Activated CD4-positive, alpha-beta T cell treated with anti-CD3 and anti-CD28 coated beads, Interleukin-2, Interleukin-4, amounts not matched to agents 100 ng/mL and 50 ng/mL, durations not matched to agents 16 hours and 8 hours (primary cell): ENCODE measurements at places on chromosomes 6 and 20.

DNA sequence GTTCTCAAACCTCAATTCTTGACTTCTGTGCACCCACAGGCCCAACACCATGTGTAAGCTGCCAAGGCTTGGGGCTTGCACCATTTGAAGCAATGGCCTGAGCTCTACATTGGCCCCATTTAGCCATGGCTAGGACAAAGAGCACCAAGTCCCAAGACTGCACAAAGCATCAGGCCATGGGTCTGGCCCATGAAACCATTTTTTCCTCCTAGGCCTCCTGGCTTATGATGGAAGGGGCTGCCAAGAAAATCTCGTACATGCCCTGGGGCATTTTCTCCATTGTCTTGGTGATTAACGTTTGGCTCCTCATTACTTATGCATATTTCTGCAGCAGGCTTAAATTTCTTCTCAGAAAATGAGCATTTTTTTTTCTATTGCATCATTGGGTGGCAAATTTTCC is 1128.7 kb upstream of the ADGRB3 start:
- no peak for DNase-seq

- no peak for DNase-seq
Measured at GRCh38 chr6:75422024-75422639, 71.5 kb downstream of the FILIP1 start.

DNA sequence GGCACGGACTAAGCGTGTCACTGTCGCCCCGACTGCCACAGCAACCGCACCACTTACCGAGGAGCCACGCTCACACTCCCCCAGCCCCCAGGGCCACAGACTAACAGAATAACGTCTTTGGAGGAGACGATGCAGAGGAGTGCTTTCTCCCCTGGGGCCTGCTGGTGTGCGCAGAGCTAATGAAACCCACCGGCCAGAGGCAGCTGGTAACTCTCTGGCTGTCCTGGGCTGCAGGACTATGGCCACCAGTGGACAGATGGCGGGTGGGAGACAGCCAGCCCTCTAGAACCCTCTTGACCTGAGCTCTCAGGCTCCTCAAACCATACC is 228.0 kb downstream of the DLL1 start:
- no peak for DNase-seq

GRCh38 chr6:11656491-11656890 is 118.9 kb downstream of the TMEM170B start:
- no peak for DNase-seq

- DNase-seq, result no peak
Measured at GRCh38 chr20:53922901-53923314, 147.5 kb downstream of the BCAS1 start.

- DNase-seq, result no peak
Measured at GRCh38 chr6:84691978-84692623, 72.3 kb downstream of the TBX18 start.

- DNase-seq, result no peak
Measured at GRCh38 chr6:656460-657252, at the start of gene HUS1B. HUS1B (minus strand) TSS chr6:657100; CDS start chr6:656944, 156 bp downstream.

DNA sequence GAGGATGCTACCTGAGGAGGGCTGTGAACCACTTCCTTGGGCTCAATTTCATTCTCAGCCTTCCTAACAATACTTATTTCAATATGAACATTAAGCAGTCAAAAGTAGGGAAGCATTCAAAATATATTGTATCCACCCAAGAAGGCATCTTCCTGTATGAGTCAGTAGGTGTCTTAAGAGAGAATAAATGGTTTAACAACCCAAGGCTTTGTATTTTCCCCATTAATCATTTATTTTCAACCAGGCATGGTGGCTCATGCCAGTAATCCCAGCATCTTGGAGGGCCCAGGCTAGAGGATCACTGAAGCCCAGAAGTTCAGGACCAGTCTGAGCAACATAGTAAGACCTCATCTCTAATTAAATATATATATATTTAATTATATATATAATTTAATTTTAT is 74.5 kb upstream of the MARCKS start:
- no peak for DNase-seq

DNA sequence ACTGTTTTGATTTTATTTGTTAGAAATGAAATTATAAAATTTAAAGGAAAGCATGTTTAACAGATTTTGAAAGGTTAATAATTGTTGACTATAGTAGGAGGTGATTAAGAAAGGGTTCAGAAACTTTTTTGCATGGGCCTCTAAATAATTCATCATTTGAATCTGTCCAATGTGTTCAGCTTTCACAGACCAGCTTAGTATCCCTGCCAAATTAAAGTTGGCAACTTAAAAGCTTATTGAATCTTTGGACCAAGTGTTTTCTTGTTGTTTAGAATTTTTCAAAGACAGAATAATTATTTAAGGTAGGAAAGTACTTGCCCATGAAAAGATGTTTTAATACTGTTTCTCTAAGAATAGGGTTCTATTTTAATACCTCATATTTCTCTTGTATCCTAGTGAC is 466.0 kb downstream of the GJA1 start:
- DNase-seq, result no peak

GRCh38 chr6:16684195-16684689 is 77.0 kb downstream of the ATXN1 start:
- DNase-seq, result no peak

GRCh38 chr6:92114797-92115196 is 1304.6 kb downstream of the EPHA7 start:
- DNase-seq, result no peak

GRCh38 chr6:157813191-157813590 is 9.9 kb upstream of the SNX9 start:
- no peak for DNase-seq

DNA sequence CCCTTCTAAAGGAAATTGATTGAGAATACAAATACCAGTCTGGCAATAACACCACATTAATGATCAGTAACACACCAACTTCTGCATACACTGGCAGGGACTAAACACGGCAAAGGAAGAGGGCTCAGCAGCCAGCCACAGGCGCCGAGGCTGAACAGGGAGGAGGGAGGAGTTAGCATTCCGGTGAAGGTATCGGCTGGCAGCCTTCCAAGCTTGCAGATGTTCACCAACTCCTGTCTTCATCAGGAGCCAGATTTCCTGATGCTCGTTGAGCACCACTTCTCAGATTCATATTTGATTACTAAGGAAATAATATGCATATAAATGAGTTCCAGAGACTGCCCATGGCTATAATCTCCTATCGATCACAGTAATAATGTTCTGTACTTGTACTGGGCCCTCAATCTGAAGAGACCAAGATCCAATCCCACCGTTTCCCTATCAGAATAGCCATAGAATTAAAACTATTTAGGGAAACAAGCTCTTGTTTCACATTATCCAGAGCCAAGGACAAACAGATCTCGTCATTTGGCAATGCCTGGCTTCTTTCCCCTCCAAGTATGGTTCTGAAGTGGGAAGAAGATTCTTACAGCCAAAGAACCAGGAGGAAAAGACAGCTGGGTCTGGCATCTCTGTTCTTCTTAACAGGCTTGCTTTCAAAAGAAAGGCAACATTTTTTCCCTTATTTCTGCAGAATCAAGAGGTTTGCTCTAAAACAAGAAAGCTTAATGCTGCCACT is 42.2 kb downstream of the GFOD1 start:
- DNase-seq, result no peak

DNA sequence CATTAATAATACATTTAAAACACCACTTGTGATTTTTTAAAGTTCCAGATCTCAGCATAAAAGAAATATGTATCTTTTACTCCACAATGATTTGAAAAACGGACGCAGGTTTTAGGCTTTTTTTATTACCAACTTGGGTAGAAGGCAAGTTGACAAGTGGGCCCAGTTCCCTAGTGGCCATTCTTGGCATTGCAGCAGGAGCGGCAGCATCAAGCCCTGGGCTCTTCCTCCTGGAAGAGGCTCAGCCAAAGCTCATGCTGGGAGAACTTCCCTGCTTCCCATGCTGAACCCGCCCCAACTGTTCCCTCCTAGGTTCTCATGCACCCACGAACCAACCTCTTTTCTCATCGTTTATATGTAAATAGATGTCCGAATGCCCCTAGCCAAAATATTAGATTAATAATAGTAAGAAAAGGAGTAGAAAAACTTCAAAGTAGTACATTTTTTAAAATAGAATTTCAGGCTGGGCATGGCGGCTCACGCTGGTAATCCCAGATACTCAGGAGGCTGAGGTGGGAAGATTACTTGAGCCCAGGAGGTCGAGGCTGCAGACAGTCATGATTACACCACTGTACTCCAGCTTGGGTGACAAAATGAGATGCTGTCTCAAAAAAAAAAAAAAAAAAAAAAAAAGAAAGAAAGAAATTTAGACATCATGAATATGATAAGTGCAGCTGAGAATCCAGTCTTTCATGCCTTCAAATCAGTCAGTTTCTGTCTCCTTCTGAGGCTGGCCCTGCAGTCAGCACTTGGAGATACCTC is 18.2 kb upstream of the MYB start:
- DNase-seq, result peak; percentile 82

DNA sequence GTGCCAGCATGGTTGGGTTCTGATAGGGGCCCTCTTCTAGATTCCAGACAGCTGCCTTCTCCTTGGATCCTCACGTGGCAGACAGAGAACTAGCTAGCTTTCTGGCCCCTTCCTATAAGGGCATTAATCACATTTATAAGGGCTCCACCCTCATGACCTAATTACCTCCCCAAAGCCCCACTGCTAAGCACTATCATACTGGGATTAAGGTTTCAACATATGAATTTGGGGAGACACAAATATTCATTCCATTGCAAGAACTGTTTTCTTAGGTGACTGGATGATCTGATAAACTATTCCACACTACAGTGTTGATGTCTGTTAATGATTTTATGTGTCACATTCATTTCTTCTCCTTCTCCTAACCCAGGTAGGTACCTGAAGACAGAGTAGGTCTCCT is 135.8 kb upstream of the COL21A1 start:
- DNase-seq, result no peak

- DNase-seq, result no peak
Measured at GRCh38 chr6:22087960-22088706, 208.7 kb downstream of the PRL start.

DNA sequence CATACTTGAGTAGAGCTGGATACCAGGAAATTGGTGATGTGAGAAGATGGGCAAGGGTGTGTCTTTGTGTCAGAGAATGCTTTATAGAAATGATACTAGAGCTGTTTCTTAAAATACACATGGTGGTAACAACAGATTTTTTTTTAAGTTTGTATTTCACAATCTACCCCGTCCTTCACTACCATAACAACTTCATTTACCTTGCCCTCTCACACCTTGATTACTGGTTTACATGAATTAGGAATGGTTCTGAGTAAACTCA is 45.4 kb downstream of the RARS2 start:
- DNase-seq, result no peak

DNA sequence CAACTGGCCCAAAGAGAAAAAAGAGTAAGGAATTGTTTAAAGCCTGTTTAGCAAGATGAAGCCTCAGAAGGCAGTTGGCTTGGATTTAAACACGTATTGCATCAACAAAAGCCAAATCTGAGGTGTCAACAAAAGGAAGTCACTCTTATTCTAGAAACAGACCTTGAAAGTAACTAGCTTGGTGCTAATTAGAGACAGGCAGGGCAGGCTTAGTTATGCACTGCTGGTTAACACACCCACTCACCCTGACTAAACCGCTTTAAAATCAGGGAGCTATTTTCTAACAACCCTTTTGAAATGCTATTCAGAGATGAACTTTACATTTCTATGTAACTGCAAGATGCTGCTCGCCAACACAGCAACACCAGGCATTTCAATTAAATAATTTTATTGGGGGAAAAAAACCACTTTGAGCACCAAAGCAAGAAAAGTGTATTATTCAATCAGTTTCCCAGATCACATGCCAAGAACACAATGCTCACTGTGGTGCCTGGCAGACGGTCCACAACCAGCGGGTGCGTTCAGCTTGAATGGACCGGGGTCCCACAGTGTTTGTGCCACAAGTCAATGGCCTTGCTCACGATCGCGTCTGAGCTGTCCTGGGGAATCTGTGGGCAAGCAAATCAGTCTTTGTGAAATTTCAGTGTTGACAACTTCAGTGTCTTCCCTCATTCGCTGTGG is 23.6 kb downstream of the TBC1D7 start:
- DNase-seq, result no peak

DNA sequence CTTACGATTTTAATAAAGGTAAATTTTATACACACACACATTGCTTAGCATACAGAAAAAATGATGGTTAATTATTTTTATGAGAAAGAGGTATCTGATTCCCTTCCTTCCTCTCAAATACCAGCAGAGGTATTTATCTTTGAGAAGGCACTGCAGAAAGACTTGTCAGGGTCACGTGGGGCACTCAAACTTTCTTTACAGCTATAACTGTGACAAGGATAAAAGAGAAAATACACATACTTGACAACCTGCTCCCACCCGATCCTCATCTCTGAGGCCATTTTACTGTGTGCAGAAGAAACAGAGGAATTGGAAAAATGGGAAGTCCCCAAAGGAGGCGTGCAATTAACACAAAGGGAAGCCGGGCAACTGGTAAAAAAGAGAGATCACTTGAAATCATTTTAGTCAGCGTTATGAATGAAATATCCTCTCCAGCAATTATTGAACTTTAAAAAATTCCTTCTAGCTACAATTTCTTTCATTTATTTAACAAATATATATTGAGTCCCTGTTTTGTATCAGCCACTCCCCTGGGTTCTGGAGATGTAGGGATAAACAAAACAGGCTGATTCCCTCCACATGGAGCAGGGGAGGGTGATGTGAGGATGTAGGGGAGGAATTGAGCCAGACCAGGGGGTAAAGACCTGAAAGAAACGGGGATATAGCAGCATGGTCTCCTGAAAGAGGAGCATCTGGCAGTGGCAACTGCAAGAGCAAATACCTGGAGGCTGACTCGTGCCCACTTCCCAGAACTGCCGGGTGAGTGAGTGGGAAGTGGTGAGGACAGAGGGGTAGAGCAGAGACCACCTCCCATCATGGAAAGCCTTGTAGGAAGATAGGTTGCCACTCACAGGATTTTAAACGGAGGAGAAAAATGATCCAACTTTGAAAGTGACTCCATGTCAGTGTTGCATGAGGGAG is 510.3 kb downstream of the KIF16B start:
- DNase-seq, result no peak

- no peak for DNase-seq
Measured at GRCh38 chr6:130994319-130995097, 68.5 kb downstream of the EPB41L2 start.

GRCh38 chr6:138432063-138432356 is 28.0 kb downstream of the HEBP2 start:
- DNase-seq, result no peak
